Lower leg skin (tissue), 4 donors: ENCODE measurements at places on chromosomes 7 and 10.
A peak's percentile ranks its signal among the peaks of the same experiment; 100 is the strongest.

- no peak for DNase-seq
Observed at GRCh38 chr7:17279061-17279460, 19.4 kb upstream of the AHR start.

DNA sequence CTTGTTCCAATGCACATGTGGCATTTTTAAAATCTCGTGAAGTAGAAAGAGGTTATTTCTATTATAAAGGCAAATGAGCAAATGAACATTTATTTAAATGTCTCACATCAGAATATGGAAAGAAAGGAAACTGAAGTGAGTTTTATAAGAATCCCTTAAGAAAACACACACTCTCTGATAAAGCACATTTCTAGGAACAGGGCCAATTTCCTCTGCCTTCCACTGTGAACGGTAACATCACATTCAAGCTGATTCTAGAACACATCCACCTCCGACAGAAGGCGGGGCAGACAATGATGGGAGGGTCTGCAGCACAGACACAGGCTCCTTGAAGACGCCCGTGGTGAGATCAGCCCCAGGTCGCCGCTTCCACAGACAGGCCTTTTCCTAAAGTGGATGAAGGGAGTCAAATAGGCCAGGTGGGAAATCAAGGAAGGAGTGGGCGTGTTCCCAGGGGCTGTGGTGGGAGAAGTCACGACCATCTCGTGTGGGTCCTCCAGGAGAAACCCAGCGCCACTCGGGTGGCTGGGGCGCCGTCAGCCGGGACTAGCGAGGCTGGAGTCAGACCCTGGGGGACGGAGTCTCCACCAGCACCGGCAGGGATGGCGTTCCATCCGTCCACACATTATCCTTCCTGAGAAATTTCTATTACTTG lies 31.1 kb downstream of the PITRM1 start:
- no peak for DNase-seq

DNA sequence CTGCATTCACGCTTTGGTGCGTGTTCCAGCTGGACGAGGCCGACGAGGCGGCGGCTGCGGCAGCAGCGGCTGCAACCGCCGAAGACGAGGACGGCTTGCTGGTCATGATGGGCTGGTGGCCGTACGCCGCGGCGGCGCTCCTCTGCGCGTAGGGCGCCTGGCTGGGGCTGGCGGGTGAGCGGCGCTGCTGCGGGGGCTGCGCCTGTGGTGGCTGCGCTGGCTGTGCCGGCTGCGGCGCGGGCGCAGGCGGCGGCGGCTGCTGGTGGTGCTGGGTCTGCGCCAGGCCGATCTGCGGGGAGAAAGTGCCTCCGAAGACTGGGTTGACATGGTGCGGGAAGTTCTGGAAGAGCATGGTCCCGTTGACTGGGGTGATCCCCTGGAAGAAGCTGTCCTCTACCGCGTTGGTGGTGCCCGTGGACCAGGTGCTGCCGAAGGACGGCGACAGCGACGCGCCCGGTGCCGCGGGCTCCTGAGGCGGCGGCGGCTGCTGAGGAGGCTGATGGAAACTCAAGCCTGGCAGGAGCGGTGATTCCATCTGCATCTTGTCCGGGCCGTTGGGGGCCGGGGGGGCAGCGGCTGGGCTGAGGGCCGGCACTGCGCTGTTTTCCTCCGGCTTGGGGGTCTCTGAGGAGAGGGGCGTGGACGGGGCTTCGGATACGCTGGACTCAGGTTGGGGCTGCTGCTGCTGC lies 51.1 kb downstream of the CPEB3 start:
- DNase-seq: peak; percentile 24

- DNase-seq: no peak
Observed at GRCh38 chr10:3811291-3811870, 26.4 kb upstream of the KLF6 start.

GRCh38 chr7:46934198-46934825 lies 647.6 kb downstream of the TNS3 start:
- DNase-seq: no peak

DNA sequence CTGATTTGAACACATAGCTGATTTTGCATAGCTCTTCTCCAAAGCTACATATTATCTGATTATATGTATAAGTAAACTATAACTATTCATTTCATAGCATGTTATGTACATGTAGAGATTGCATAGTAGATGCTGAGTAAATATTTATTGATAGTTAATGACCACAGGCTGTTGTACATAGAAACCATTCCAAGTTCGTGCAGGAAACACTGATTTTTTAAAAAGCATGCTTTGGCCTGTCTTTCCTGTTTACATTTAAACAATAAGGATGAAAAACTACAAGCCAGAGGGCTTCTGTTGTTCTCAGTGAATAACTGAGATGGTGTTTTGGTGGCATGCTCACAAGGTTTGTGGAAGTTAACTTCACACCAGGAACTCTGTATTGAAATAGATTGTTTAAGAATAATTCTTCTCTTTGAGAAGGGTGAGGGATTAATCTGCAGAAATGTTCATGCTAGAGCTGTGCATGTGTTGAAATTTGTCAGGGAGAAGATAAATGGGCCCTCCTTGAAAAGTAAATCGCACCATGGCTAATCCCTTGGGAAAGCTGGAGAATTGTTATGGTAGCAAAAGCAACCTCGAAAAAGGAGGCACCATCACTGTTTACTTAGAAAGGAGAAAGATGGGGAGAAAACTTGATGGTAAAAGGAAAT lies 120.2 kb upstream of the SP8 start:
- no peak for DNase-seq

DNA sequence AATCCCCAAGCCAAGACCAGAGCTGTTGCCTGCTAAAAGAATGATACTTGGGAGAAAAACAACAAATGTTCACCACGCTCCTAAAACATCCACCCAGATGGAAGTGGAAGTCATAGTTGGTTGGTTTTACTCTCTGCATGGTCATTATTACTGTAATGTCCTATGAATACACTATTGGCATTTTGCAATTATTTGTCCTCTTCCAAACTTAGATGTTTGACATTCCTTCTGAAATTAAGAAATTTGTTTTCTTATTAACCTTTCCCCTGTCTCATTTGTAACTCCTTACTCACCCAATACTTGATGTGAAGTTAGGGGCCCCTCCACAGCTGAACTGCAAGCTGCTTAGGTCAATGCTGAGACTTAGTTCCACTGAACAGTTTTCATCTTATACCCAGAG lies 383.3 kb downstream of the INHBA start:
- no peak for DNase-seq

DNA sequence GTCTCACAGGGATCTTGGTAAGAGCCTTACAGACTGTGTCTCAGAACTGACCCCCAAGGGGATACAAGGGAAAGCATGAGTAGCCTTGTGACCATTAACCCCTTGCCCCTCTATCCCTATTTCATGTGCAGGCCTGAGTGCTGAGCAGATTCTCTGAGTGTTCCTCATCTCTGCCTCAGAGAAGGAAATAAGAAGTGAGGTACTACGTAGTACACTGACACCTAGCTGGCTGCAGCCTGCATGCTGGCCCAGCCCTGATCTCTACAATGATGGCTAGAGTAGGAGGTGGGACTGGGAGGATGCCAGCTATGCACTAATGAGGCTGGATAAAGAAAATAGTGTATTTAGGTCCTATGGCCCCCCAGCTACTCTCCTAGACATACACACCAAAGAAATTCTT lies 174.9 kb upstream of the HPS1 start:
- no peak for DNase-seq

GRCh38 chr7:67678419-67678818 lies 681.8 kb downstream of the TYW1 start:
- DNase-seq: no peak

DNA sequence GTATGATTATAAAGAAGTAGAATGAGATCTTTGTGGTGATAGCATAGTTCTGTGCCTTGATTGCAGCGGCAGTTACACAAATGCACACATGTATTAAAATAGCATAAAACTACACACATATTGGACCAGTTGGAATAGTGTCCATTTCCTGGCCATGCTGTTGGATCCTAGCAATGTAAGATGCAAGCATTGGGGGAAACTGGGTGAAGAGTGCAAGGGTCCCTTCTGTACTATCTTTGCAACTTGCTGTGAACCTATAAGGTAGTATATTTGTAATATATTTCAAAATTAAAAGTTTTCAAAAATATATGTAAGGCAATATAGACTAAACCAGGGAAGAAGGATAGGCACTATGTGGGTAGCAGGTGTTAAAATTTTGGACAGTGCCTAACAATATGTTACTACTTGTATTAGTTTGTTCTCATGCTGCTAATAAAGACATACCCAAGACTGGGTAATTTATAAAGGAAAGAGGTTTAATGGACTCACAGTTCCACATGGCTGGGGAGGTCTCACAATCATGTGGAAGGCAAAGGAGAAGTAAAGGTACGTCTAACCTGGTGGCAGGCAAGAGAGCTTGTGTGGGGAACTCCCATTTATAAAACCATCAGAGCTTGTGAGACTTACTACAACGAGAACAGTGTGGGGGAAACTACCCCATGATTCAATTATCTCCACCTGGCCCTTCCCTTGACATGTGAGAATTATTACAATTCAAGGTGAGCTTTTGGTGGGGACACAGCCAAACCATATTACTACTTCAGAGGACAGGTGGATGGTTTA lies 71.4 kb downstream of the RGS10 start:
- no peak for DNase-seq

DNA sequence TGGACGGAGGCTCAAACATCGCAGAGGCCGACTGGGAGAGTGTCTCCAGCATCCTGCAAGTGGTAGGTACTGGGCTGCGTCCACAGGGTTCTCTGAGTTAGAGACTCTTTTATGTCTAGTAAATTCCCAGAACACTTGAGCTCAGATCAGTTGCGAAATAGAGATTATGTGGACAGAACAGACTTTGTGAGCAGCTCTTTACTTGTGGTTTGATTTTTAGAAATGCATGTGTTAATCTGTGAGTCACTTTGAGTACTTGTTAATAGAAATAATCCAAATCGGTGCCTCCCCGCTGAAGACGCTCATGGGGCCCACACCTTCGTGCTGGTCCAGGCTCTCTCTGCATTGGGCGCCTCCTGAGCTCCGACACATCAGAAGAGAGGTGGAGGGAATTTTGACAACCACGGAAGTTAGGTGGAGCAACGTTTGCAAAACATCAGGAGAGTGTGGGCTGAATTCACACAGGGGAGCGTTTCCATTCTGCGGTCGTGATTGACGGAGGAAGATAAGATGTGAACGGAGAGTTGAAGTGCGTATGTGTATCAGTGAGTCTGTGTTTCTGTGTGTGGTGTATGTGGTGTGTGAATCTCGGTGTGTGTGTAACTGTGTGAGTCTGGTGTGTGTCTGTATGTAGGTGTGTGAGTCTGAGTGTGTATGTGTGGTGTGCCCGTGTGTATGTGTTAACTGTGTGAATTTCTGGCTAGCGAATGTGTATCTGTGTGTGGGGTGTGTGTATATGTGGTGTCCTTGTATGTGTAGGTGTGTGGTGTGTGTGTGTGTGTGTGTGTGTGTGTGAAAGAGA lies 32.1 kb downstream of the PFKP start:
- DNase-seq: no peak

GRCh38 chr7:111089822-111090426 lies 1.0 kb upstream of the LRRN3 start:
- no peak for DNase-seq

DNA sequence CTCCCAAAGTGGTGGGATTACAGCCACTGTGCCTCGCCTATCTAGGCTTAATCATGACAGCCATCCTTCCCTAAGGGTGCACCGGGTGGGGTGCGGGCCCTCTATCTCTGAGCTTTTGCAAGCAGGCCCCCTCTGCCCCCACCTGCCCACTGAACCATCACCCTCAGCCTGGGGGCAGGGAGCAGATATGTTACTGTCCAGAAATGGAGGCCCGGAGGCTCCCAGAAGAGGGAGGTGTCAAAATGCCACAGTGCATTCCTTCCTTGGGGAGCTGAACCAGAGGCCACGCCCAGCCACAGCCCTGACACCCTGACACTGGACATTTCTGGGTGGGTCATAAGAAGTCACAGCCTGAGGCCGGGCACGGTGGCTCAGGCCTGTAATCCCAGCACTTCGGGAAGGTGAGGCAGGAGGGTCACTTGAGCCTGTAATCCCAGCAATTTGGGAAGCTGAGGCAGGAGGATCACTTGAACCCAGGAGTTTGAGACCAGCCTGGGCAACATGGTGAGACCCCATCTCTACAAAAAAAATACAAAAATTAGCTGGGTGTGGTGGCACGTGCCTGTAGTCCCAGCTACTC lies 129.8 kb upstream of the TNRC18 start:
- DNase-seq: no peak

- no peak for DNase-seq
Observed at GRCh38 chr10:78231939-78232338, 198.3 kb downstream of the RPS24 start.

DNA sequence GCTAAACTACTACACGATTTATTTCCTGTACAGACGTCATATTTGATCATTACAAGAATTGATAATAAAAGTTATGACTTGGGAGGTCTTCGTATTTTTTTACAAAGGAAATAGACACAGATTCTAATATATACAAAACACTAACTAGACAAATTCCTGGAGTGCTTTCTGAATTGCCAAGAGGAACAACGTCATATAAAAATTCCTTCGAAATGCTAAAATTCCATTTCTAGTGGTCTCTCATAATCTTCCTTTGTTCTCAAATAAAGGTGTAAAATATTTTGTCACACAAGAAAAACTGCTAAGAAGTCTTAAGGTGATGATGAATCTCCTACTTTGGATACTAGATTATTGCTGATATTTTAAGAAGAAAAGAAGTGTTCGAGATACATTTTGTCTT lies 85.4 kb downstream of the CDK6 start:
- no peak for DNase-seq

DNA sequence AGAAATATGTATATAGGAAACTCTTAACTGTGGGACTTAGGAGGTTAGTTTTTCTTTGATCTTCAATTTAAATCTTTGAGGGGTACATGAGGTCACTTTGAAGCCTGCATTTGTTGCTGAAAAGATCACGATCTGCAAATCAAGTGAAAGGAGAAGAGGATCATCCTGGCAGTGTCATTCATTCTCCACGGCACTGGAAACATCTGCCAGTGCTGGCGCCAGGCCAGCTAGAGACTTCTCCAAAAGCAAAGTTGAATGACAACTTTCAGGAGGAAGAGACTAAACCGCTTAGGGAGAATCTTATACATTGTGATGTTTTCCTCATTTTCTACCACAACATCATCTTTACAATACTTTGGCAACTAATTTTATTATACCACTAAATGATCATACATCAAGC lies 42.5 kb downstream of the MRC1 start:
- peak; percentile 42 for DNase-seq
